ENCODE measurements at places on chromosomes 13 and 19.

GRCh38 chr19:58059003-58059670, at the start of gene ZNF135:
TSS of gene ZNF135 (plus strand) at chr19:58059282. CDS start at chr19:58060003, 721 bp downstream.
- DNase-seq: peak; percentile 52

GRCh38 chr19:56710437-56710836, 38.9 kb upstream of the ZNF835 start:
- no peak for DNase-seq

- peak; percentile 48 for DNase-seq
These were observed 4.7 kb downstream of the F7 start for GRCh38 chr13:113110048-113110851.

DNA sequence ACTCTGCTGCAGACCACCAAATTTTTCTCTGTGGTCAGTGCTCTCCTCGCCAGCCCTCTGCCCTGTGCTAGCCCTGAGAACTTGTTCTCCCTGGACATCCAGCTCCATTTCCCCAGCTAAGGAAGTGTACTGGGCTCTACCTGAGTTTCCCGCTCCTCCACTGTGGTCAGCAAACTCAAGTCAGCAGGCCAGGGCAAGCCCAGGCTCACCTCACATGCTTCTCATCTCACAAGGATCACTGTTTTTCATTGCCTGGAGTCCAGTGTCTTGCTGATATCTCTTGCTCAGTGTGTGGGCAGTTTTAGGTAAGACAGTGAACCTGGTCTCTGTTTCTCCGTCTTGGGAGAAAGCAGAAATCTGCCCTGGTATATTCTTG, 201.4 kb downstream of the FOXO1 start:
- no peak for DNase-seq

GRCh38 chr13:106310291-106310865, 225.1 kb downstream of the EFNB2 start:
- no peak for DNase-seq

- no peak for DNase-seq
These were observed 5.9 kb downstream of the KLF12 start for GRCh38 chr13:74128156-74128767.

DNA sequence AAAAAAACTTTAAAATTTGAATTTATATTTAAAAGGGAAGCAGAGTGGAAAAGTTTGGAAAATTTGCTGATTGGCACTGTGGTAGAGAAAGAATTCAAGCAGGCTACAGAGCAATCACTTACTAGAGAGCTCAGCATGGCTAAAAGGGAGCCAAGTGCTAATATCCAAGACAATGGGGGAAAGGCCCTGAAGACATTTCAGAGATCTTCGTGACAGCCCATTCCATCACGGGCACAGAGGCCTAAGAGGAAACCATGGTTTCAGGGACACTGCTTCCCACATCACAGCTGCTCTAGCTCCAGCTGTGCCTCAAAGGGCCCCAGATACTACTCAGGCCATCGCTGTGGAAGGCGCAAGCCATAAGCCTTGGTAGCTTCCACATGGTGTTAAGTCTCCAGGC, 73.7 kb downstream of the SGCG start:
- no peak for DNase-seq

- DNase-seq: no peak
These were observed 122.9 kb downstream of the RFC3 start for GRCh38 chr13:33940898-33941297.

DNA sequence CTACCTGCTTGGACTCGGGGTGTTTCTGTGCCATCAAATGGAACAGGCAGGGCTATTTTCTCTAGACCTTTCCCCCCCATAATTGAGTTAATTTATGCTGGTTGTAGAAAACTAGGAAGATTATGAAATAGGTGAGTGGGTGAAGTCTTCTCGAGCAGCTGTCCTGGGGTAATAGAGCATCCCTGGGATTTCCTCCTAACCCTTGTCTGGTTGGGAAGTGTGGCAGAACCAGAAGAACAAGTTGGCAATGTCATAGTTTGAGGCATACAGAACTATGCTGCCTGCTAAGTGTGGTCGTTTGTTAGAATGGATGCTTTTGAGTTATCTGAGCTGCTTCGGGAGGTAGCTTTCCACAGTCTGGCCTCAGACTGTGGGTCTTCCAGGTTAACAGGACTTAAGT, 3.7 kb downstream of the GATAD2A start:
- no peak for DNase-seq

- no peak for DNase-seq
These were observed 24.2 kb downstream of the NEK5 start for GRCh38 chr13:52104624-52105023.

DNA sequence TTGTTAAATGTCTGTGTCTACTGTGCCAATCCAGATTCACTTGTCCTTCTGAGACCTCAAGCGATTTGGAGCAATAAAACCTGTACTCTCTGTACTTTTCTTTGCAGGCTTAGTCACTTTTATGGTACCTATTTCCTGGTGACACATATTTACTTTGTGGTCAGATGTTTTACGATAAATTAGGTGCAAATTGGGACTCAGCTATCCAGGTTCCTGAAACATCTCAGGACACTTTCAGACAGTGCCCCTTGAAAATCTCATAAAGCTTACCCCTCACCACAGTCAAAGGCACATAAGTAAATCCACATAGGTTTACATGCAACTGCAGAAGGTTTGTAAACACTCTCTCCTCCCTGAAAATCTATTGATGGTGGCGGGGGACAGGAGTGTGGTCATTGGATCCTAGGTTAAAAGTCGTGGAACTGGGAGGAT, 438.8 kb downstream of the EFNB2 start:
- no peak for DNase-seq

DNA sequence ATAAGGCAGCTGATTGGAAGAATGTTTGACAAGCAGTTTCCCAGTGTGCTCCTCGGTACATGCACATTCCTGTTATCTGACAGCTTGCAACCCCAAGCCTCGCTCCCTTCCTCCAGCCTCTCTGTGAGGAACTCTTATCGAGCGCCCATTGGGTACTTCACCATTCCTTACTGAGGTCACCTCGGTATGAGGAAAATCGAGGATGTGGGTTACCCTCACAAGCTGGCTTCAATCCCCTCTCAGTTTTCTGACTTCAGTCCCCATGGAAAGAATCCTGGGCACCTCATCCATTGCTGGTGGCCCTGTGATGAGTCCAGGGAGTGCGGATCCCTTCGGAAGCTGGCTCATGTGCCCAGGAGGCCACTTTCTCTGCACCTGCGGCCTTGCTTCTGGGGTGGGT, 17.3 kb downstream of the TEX29 start:
- no peak for DNase-seq

DNA sequence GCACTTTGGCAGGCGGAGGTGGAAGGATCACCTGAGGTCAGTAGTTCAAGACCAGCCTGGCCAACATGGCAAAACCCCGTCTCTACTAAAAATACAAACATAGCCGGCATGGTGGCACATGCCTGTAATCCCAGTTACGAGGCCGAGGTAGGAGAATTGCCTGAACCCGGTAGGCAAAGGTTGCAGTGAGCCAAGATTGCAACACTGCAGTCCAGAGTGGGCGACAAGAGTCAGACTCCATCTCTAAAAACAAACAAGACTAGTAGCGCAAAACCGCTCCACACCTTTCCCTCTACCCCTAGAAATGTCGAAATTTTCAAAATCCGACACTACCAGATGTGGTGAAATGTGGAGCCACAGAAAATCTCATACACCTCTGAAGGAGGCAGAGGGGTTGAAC, 11.2 kb upstream of the TYROBP start:
- no peak for DNase-seq

DNA sequence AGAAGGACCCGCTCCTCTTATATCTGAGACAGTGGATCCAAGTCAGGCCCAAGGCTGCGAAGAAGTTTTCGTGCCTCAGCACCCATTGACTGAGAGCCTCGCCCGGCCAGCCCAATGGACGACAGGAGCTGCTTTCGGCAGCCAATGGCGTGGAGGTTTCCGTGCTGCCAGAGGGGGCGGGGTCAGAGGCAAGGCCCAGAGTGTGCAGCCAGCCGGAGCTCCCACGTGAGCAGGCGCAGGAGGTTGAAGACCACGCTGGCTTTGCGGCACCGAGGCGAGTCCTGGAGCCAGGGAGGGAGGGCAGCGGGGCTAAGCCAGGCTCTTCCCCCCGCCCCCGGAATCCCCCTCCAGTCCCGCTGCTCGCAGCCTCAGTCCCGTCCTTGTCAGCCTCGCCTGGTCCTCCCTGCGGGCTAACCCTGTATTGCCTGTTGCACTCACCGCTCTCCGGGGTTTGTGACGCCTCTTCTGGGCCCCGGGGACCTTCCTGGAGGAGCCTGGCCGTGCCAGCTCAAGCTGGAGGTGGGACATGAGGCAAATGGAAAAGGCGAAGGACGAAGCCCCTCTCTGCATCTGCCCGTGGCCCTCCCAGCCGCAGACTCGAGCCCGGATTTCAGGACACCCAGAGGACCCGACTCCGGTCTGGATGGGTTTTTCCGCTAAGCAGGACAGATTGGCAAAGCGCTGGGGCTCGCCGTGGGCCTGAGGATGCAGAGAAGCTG, 1.5 kb downstream of the IFNL4 start:
- DNase-seq: no peak

DNA sequence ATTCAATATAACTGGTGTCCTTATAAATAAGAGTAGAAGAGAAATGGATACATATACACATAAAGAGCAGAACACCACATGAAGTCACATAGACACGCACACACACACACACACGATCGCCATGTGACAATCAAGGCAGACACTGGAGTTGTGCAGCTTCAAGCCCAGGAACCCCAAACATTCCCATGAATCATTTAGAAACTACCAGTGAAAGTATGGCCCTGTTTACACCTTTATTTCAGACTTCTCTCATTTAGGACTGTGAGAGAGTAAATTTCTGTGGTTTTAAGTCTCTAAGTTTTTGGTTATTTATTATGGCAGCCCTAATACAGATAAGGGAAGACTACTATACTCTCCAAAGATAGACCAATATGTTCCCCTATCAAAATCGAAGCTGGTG, 20.4 kb upstream of the TNFSF13B start:
- no peak for DNase-seq

DNA sequence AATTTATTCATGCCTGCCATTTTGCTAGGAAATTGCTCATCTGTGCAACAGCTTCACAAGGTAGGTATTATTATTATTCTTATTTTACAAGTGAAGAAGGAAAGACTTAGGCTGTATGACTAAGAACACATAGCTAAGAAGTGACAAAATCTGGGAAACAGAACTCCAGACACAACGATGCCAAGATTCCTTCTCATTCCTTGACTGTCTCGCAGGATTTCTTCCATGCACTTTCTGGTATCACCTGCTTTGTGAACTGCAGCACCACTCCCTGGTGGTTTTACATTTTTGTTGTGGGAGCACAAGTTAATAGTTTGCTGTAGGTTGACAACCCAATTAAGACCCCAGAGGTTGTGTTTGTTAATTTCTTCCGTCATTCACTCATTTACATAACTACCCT, 188.5 kb downstream of the LACC1 start:
- DNase-seq: no peak

DNA sequence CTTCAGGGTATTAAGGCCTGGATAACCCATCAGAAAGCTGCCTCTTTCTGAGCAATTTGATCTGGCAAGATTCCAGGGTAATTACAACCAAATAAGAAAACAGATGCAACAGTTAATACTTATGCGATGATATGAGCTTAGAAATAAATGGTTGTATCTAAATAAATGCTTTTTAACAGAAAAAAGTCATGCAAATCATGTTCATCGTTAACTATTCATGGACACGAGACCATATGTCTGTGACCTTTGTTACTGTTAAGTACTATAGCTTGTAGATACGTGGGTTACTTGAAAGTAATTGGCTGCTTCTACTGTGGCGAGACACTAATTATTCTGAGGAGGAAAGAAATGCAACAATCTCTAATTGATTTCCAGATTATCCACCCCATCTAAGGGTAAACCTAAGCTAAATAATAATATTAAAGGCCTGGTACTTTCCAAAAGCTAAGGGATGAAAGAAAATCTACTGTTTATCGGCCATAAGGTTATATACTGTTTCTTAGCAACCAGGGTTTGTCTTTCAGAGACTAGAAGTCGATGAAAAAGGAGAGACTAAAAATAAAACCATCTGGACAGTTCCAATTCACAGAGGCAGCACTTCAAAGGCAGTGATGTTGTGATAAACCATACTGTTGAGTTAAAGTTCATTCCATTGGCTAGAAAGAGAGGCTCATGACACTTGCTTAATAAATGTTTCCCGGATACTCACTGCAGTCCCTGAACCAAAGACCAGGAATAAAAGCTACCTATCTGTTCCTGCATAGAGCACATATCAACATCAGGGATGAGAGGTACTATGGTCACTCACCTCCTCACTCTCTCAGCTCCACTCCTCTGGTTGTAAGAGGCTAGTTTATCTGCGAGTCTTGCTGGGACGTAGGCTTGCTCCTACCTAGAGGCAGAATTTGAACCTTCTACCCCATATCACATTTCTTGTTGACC, 1.5 kb downstream of the EPSTI1 start:
- no peak for DNase-seq

GRCh38 chr13:80340651-80341100, 250 bp downstream of the SPRY2 start:
- DNase-seq: no peak

GRCh38 chr13:44004878-44005277, 125.2 kb downstream of the LACC1 start:
- DNase-seq: no peak

GRCh38 chr19:49920624-49921363, 8.2 kb upstream of the ATF5 start:
- no peak for DNase-seq

DNA sequence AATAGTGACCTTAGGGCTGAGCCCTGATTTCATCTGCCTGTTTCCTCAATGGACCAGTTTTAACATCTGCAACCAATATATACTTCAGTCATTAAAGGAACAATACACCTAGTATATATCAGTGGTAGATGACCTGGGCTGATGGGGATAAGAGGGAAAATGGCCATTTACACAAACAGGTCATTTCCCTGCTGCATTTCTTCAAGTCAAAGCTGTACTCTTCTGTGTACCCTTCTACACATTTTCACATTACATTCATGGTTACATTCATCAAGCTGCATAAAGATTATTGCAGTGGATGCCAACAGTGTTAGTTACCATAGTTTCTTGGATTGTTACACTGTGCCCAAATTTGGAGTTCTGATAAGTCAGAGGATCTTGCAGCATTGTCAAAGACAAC, 81.2 kb upstream of the RAP2A start:
- no peak for DNase-seq

DNA sequence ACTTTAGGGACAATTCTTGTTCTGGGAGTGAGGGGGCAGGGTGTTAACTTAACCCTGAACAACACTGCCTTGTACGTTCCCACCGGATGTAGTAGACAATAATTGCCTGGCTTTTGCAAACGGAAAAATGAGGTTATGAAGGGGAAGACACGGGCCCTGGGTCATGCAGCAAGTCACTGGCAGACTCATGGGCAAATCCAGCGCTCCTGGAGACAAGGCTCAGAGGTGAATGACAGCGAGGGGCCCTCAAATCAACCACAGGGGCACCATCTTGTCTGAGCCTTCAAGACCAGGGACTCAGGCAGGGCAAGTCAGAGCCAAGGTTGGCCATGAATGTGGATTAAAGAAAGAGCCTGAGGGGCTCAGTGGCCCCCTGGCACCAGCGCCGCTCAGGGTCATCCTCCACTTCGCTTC, 2.8 kb downstream of the RASA3 start:
- DNase-seq: no peak

GRCh38 chr19:19628501-19629134, 598 bp upstream of the LPAR2 start:
- peak; percentile 45 for DNase-seq

GRCh38 chr19:18161636-18162002, 8.7 kb downstream of the PIK3R2 start:
- DNase-seq: no peak

- DNase-seq: no peak
These were observed 1228.9 kb upstream of the MIR17HG start for GRCh38 chr13:90118467-90119071.

Data from stimulated activated CD8-positive, alpha-beta memory T cell treated with anti-CD3 and anti-CD28 coated beads, Interleukin-12 subunit alpha, Interleukin-12 subunit beta, amount 100 ng/mL, for 4 hours (primary cell).